ENCODE measurements at places on chromosomes 4 and X. TPM values are rescaled to one million over a fixed set of nuclear protein-coding genes. Genes with fewer than 3 reads are reported as not detected.

The TRIM60 gene
- not detected for total RNA-seq

The CPZ gene
- 6.0 TPM for total RNA-seq

The ESX1 gene
- not detected for total RNA-seq

The FRAS1 gene
- total RNA-seq: 9.2 TPM

The CYP2U1 gene
- 11.0 TPM for total RNA-seq

The RNF175 gene
- total RNA-seq: 0.12 TPM

The PRR32 gene
- total RNA-seq: not detected

The NUDT10 gene
- total RNA-seq: not detected

The AKAP4 gene
- not detected for total RNA-seq

The SSX2 gene
- not detected for total RNA-seq

The DRP2 gene
- not detected for total RNA-seq

The MAMLD1 gene
- total RNA-seq: 3.0 TPM

The ZCCHC18 gene
- total RNA-seq: 0.24 TPM

The FRMD7 gene
- total RNA-seq: not detected

The USP51 gene
- total RNA-seq: 4.2 TPM

The CLGN gene
- total RNA-seq: 1.1 TPM

The MAGEC3 gene
- total RNA-seq: not detected

The FREM3 gene
- total RNA-seq: 0.38 TPM

The CTAG1A gene
- not detected for total RNA-seq

The LRBA gene
- 46.2 TPM for total RNA-seq

The DDIT4L gene
- total RNA-seq: 0.92 TPM

The JAKMIP1 gene
- 0.65 TPM for total RNA-seq

The NDNF gene
- 108 TPM for total RNA-seq

The NAA11 gene
- total RNA-seq: not detected

The MAGEC2 gene
- total RNA-seq: not detected

The XAGE1A gene
- not detected for total RNA-seq

The C4orf51 gene
- not detected for total RNA-seq

The LUZP4 gene
- not detected for total RNA-seq

The AMOT gene
- 12.4 TPM for total RNA-seq

The KLB gene
- total RNA-seq: 1.0 TPM

The BEND2 gene
- total RNA-seq: 0.24 TPM

The DNAJB14 gene
- 60.3 TPM for total RNA-seq

The F8A2 gene
- not detected for total RNA-seq

The TRIM2 gene
- total RNA-seq: 32.6 TPM

The SH3RF1 gene
- total RNA-seq: 34.2 TPM

The CXCL6 gene
- 0.50 TPM for total RNA-seq

The ANKRD37 gene
- 15.7 TPM for total RNA-seq

The INTU gene
- 11.1 TPM for total RNA-seq

The NEIL3 gene
- 1.1 TPM for total RNA-seq

The IGSF1 gene
- total RNA-seq: 0.09 TPM

The GRIA3 gene
- total RNA-seq: 0.47 TPM
